IMR-90 (cell line): ENCODE measurements at places on chromosomes 1 and 21. TPM values are rescaled to one million over a fixed set of nuclear protein-coding genes. Genes with fewer than 3 reads are reported as not detected.

DNA sequence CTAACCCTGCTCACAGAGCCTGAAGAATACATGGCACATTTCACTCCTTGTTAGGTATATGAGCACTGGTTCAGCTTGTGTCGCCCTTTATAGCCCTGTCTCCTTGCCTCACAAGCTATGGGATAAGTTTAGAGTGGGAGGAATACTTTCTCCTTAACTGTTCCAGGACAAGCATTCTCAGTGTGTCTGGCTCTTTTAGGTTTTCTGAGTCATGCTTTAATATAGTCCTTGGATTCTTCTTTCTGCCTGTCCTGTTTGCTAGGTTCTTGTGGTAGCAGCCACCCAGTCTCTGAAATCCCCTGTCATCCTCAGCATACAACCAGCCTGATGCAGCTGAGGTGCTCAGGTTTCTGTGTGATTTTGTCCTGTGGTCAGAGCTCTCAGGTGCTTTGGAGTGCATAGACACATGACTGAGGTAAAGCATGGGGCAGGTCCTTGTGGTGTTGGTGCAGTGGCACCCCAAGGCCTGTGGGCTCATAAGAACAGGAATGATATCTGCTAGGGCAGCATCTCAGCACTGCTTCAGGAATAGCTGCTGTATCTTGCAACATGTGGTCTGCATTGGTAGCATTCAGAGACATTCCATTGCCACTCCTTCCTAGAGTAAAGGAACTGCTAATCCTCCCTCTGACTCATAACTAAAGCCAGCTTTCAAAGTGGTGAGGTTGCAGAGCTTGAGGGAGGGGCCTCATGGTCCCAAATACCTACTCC, 14.2 kb upstream of the CASQ2 start:
- no peaks in the 10 kb centered on the region for H3K4me1 ChIP-seq
- H3K27ac ChIP-seq = no peak overlapping the region
- H3K27me3 ChIP-seq = peaks cover 2% of the 10 kb centered on the region; the same call in 1 of the 2 replicates
- DNase-seq = peak; percentile 45

DNA sequence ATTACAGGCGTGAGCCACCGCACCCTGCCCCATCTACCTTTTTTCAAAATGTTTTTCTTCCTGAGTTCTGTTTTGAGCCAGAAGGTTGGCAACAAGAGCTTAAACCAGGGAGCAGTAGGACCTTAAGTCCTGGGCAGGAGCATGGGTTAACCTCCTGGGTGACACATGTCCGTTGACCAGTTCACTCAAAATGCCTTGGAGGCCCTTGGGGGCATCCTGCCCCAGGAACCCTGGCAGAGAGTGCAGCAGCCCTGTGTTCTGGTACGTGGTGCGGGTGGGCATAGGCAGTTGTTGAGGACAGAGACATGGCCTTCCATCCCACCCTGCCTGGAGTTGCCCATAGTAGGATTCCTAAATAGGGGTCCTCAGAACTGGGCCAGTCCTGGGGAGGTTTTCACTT, 11.6 kb downstream of the H6PD start:
- H3K27me3 ChIP-seq = no peaks in the 10 kb centered on the region
- peaks cover 18% of the 10 kb centered on the region; the same call in 1 of the 2 replicates for H3K4me1 ChIP-seq
- H3K4me3 ChIP-seq = no peak overlapping the region

GRCh38 chr1:15939181-15940109, 36.5 kb downstream of the ZBTB17 start:
- H3K27me3 ChIP-seq = no peaks in the 10 kb centered on the region
- peaks cover 72% of the 10 kb centered on the region for H3K36me3 ChIP-seq
- no peak overlapping the region for H3K4me3 ChIP-seq
- H3K4me1 ChIP-seq = peaks cover 14% of the 10 kb centered on the region
- H3K27ac ChIP-seq = peak overlapping the region; percentile 49
- DNase-seq = peak; percentile 63

GRCh38 chr1:228891272-228892034, 156.2 kb downstream of the RHOU start:
- peaks cover 4% of the 10 kb centered on the region; the same call in 1 of the 2 replicates for H3K4me1 ChIP-seq
- H3K27ac ChIP-seq = no peak overlapping the region
- H3K4me3 ChIP-seq = no peak overlapping the region
- H3K36me3 ChIP-seq = no peaks in the 10 kb centered on the region
- peaks cover 9% of the 10 kb centered on the region for H3K27me3 ChIP-seq
- peak; percentile 65 for DNase-seq

DNA sequence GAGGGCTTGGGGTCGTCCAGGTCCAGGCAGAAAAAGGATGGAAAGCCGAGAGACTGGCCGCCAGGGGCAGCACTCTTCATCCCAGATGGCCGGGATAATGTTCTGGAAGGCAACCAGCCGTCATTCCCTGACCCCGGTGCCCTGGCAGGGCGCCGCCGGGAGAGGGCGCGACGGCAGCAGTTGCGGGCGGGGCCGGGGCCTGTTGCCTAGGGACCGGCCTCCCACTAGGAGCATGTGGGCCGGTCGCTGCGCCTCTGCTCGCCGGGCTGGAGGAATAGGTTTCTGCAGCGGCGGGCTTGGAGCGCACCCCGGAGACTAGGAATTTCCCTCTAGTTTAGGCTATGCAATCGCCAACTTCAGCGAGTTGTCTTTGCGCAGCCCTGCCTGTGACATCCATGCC, 11.0 kb downstream of the DMRTB1 start:
- H3K27me3 ChIP-seq = peaks cover 8% of the 10 kb centered on the region
- DNase-seq = peak; percentile 58
- H3K4me3 ChIP-seq = no peak overlapping the region
- no peaks in the 10 kb centered on the region for H3K4me1 ChIP-seq
- H3K36me3 ChIP-seq = no peaks in the 10 kb centered on the region

DNA sequence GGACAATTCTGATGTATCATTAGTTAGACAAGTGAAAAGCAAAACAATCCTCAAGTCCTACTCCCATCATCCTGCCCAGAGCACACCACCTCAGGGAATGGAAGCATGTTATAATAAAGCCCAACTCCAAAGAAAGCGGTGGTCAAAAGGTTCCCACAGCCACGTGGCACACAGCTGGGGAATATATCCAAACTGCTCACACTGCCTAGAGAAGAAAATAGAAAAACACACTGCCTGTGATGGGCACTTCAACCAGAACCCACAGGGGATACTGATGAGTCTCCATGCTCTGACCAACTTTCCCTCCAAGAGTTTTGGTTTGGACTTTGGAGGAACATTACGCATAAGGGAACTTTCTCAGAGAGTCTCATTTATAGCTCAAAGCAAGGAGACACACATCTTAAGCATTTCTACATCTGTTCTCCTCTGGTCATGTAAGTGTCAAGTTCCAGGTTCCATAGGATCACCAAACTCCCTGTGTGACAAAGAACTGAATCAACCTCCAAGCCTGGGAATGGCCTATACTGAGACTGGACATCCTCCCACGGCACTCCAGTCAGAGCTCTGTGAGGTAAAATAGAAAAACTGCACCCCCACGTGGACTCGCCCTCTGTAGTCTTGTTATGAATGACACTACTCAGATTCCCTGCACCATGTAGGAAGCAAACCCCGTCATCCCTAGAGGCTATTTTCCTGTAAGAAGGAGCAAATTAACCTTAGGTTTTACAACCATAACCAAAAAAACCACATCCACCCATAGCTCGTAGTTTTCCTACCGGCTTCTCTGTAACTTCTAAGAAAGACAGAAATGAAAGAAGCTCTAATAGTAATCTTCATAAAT, 12.2 kb downstream of the DSTYK start:
- H3K36me3 ChIP-seq = no peaks in the 10 kb centered on the region
- no peak overlapping the region for H3K27ac ChIP-seq
- peak; percentile 70 for DNase-seq
- no peaks in the 10 kb centered on the region for H3K27me3 ChIP-seq
- no peak overlapping the region for H3K4me3 ChIP-seq

DNA sequence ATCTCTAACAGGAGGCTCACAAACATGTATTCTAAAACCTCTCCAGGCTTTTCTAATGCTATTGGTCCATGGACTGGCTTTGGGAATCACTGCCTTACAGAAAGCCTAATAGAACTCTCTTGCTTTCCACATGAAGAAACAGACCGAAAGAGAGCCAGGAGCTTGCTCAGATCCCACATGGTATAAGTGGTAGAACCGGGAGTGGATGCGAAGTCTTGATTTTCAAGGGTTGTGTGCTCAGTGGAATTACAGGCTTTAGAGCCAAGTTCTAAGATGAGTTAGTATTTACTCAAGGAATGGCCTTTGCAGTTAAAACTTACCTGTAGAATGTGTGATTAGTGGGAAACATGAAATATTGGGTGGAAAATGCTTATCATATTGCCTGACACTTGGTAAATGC, 54.3 kb upstream of the HSD17B7 start:
- H3K36me3 ChIP-seq = peaks cover 12% of the 10 kb centered on the region
- no peak overlapping the region for H3K4me3 ChIP-seq
- DNase-seq = no peak
- H3K27me3 ChIP-seq = no peaks in the 10 kb centered on the region
- peaks cover 21% of the 10 kb centered on the region for H3K4me1 ChIP-seq
- no peak overlapping the region for H3K27ac ChIP-seq

CA14 gene
- total RNA-seq = not detected in 2 replicates

CFHR3 gene
- total RNA-seq = not detected in 2 replicates

SPATC1L gene
- 3.1 and 3.8 TPM in 2 replicates for total RNA-seq

SUMO3 gene
- 64.9 and 103 TPM in 2 replicates for total RNA-seq

PAQR7 gene
- total RNA-seq = 8.3 and 9.0 TPM in 2 replicates
